ENCODE measurements at places on chromosomes 11 and 22.

GRCh38 chr11:96287822-96288439, 55.1 kb downstream of the MAML2 start:
- DNase-seq, result no peak

DNA sequence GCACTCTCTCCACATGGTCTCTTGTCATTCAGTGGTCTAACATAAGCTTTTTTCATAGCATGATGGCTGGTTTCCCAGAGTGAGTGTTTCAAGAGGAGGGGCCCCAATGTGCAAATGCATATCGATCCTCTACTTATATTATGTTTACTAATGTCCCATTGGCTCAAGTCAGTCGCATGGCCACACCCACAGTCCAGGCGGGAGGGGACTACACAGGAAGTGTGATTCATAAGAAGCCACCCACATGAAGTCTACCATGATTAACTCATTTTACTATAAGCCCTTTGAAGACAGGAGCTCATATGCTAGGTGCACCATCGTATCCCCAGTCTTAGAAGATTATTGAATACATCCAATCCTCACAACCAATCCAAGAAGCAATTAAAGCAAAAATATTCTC, 89.5 kb upstream of the ISX start:
- DNase-seq, result no peak

DNA sequence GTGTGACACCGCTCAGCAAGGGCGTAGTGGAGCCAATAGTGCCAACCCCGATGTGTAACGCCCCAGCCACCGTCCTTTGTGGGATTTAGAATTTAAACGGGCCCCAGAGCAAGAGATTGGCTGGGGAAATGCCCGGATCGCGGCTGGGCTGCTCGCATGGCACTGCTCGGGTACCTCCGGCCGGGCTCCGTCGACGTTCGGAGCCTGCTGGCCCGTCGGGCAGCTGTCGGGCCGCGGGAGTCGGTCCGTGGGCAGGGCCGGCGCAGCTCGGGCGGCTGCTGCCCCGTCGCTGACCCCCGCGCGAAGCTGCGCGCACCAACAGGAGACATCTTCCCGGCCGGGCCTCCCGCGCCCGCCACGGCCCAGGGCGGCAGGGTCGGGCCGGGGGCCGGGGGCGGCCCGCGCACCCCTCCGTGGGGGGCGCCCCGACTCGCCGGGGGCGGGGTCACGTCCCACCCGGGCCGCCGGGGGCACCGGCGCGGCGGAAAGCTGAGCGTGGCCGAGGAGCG, 1.3 kb upstream of the KDM2A start:
- DNase-seq, result peak; percentile 37

DNA sequence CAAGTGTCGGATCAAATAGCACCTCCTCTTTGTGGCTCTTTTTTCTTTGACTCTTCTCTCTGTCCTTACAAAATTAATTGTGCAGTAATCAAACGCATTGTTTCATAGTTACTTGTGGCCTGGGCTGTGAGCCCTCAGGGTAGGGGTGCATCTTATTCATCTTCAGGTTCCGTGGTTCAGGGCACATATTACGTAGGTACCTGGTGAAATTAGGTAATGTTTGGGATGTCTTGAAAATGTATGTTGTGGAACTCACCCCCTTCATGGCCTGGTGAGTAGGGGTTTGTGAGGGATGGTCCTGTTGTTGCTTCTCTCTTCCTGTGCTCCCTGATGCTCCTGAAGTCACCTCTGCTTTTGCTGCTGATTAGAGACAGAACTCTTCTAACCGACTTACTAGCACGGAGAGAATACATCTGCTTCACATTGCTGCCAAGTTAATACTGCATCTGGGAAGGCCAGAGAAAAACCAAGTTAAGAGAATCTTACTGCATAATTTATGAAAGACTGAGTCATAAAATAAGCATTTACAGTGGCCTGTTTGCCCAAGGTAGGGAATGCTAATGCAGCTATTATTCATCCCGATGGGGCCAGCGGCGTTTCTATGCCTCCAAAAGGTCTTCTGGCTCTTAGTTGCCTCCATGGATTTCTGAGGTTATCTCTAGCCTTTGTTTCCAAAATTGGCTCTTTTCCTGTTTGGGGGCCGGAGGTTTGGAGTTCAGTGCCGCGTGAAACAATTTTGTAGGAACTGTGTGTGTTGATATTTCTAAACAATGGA, 66.9 kb downstream of the TBC1D22A start:
- no peak for DNase-seq

- DNase-seq, result no peak
These were observed 224.0 kb upstream of the B3GAT1 start for GRCh38 chr11:134636071-134636470.

GRCh38 chr22:24521791-24522245, 26.7 kb downstream of the UPB1 start:
- peak; percentile 57 for DNase-seq

GRCh38 chr11:102436561-102436960, 16.0 kb downstream of the TMEM123 start:
- no peak for DNase-seq

- DNase-seq, result no peak
These were observed 722.9 kb upstream of the RAG2 start for GRCh38 chr11:37320921-37321320.

DNA sequence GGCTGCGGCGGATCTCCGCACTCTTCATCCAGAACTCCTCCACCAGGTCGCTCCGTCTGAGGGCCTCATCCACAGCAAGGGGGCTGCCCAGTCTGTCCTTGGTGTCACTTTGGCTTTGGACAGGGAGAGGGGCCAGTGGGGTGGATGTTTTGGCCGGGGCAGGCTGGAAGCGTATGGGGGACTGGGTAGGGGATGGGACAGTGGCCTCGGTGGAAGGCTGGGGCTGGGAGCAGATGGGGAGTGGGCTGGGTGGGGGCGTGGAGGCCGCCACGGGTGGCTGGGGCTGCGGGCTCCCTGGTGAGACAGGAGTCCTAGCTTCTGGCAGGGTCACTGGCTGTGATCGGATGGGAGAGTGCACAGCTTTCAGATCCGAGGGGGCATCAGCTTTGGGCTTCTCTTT, 44.4 kb upstream of the BID start:
- DNase-seq, result no peak

DNA sequence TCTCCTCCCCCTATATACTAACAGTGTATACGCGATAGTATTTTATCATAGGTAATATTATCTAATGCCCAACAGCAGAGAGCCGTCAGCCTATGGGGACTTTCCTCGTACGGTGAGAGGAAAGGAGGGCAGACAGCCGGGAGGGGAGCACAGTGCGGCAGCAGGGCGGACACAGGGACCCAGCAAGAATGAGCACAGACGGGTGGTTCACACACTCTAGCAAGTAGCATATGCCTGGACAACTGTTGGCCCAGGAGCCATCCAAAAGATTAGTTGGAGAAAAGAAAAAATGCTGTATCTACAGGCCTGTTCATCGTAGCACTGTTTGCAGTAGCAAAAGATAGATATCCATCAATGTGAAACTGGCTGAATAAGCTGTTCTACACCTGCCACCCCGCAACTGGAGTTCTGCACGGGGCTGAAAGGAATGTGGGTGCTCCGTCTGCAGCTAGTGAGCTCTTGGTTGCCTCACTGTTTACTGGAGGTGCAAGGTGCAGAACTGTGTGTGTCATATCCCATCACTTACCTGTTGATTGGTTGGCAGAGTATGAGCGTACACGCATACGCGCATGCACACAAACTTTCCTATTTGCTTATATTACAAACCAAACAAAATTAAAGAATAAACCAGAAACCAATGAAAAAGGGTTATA, 324.3 kb downstream of the TBC1D22A start:
- no peak for DNase-seq

GRCh38 chr11:73862986-73863385, 13.7 kb downstream of the COA4 start:
- no peak for DNase-seq

- DNase-seq, result no peak
These were observed 582 bp upstream of the SHANK3 start for GRCh38 chr22:50672041-50672440.

DNA sequence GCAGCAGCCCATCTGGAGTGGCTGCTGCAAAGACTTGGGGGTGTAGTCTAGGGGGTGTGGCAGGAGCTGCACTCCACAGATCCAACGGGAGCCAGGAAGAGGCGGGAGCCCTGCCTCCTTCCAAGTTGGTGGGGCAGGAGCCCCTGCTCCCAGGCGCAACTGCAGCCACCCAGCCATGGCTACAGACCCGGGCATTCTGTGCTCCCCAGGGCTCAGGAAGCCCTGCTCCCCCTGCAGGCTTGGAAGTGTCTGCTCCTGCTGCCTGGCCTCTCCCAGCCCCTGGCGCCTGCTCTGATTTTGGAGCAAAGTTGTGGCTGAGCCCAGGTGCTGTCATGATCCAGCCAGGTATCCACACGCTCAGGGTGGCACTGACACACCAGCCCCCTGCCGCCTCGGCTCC, 58.5 kb downstream of the CCDC34 start:
- no peak for DNase-seq

GRCh38 chr11:76787911-76788596, 4.9 kb downstream of the TSKU start:
- DNase-seq, result no peak

- DNase-seq, result no peak
These were observed 127.2 kb upstream of the SYT13 start for GRCh38 chr11:45413156-45413858.

- DNase-seq, result no peak
These were observed 976.3 kb upstream of the FAT3 start for GRCh38 chr11:91248199-91248807.

DNA sequence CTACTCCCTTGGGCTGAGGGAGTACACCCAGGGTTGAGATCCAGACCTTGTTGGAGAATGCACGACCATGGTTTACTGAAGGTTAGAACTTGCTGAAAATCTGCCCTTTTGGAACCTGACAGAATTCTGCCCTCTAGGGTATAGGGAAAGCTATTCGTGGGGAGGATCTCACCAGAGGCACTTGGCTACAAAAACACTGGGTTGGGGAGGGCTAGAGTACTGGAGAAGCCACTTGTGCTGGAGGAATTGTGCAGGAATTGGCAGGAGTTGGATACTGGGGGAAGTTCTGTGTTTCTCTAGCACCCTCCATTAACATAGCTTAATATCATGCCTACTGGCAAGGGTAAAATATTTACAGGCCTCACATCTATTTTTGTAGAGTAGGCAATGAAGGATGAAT, 55.8 kb downstream of the PPME1 start:
- no peak for DNase-seq

DNA sequence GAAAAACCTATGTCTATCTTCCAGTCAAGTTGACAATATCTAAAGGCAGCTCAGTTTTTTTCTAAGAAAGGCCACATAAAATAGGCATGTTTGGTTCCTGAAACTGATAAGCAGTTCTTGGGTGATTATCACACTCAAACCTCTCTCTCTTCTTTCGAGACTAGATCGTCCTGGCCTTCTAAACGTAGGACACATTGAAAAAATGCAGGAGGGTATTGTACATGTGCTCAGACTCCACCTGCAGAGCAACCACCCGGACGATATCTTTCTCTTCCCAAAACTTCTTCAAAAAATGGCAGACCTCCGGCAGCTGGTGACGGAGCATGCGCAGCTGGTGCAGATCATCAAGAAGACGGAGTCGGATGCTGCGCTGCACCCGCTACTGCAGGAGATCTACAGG, 15.1 kb downstream of the CDPF1 start:
- DNase-seq, result no peak

DNA sequence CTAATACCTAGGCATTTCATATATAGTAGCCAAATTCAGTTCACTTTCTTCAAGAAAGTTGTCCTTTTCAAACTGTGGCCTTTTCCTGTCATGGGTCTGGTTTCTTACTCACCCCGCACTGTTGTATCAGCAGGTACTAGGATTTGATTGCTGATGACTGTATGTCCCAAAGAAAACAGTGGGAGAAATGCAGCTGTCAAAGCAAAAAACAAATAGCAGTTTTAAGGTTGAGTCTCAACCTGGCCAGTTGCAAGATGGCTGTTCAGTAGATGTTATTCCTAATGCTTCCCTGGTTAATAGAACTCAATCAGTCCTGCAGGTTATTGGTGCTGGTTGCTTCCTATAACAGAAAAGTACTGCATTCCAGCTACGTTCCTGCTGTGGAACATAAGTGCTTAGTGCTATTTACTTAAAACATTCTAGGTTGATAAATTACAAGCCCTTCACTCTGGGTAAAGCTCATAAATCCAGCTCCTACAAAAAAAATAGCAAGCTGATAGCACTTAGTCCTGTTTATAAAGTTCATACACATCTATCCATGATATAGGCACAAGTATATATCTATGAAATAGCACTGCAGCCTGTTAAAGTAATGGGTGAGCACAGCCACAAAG, 26.6 kb downstream of the NF2 start:
- DNase-seq, result no peak

GRCh38 chr11:111327908-111328624, 29.7 kb downstream of the POU2AF3 start:
- peak; percentile 28 for DNase-seq

- no peak for DNase-seq
These were observed 128.0 kb downstream of the TENM4 start for GRCh38 chr11:79312617-79313529.

- peak; percentile 96 for DNase-seq
These were observed at the start of gene FRMD8 for GRCh38 chr11:65386307-65387140. TSS of gene FRMD8 (plus strand) at chr11:65386637. CDS start at chr11:65387037, 400 bp downstream.

DNA sequence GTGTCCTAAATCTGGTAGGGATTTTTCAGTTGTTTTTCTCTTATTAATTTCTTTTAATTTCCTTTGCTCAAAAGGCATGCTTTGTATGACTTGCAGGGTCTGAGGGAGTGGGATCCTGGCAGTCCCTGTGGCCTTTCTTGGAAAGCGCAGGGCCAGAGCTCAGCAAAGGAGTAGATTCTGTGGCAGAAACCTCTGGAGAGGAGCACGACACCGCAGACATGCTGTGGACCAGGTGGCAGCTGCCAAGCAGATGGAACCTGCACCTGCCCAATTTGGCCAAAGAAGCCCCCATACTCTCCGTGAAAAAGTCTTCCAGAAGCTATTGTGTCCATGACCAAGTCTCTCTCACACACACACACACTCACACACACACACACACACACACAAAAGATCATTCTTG, 78.9 kb upstream of the FGF3 start:
- DNase-seq, result no peak

GRCh38 chr22:29040385-29041275, 21.0 kb downstream of the C22orf31 start:
- peak; percentile 52 for DNase-seq

DNA sequence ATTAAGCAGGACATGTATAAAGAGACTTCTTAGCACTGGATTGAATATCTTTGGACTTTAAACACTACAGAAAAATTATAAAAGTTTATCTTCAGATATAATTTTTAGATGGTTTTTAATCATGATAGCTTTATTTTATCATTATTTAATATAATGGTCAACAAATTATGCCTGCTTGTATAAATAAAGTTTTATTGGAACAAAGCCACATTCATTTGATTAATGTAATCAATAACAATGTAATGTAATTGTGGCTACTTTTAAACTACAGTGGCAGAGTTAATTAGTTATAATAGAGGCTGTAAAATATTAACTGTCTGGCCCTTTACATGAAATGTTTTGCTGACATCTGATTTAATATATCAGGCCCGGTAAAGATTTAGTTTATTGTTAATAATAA, 70.0 kb downstream of the STIM1 start:
- no peak for DNase-seq

DNA sequence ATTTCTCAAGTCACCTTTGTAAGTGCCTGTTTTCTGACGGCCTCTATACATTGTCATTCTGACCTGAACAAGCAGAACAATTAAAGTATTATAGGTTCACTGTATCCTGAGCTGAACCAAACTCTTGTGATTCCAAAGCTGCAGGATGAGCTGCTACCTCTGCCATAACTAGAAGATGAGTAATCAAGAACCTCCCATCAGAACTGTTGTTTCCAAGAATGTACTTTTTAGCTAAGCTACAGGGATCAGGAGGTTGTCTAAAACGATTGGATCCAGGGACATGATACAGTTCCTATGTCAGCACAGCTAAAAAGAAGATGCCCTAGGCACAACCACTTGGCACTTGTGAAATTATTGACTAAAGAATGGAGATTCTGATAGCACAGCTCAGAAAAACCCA, 288.4 kb upstream of the CCDC90B start:
- DNase-seq, result no peak

- no peak for DNase-seq
These were observed 50.9 kb upstream of the PANX1 start for GRCh38 chr11:94077552-94078293.
